ENCODE measurements at places on chromosomes 4 and X. TPM values are rescaled to one million over a fixed set of nuclear protein-coding genes. Genes with fewer than 3 reads are reported as not detected.
A peak's percentile ranks its signal among the peaks of the same experiment; 100 is the strongest.

DNA sequence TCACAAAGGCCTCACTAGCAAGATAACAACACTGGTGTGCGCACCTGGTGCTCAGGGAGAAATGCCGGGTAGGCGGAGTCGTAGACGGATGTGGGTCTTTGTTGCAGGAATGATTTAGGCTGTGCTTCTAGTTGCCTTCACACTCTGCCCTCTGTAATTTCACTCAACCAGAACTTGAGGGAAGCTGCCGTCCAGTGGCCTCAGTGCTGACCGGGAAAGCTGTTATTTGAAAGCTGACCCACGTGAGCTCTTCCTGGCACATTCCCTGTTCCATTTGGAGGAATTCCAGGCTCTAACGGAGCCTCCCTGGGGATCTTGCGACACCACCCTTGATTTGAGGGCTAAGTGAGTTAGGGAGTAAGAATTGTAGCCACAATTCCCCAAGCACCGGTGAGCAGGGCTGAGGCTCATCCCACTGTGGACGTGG, 15.9 kb downstream of the SH3TC1 start:
- no peak for DNase-seq

GRCh38 chr4:515251-515650, 16.2 kb downstream of the PIGG start:
- DNase-seq = no peak

- peak; percentile 33 for DNase-seq
These were observed 577 bp upstream of the GLRA2 start for GRCh38 chrX:14528629-14529289.

- DNase-seq = no peak
These were observed 41.3 kb upstream of the ASMTL start for GRCh38 chrX:1493877-1494510.

The AKAP4 gene
- total RNA-seq = 0.32 TPM
